Sigmoid colon (tissue), 7 donors: ENCODE measurements at places on chromosomes 3 and 15. TPM values are rescaled to one million over a fixed set of nuclear protein-coding genes. Genes with fewer than 3 reads are reported as not detected.
A peak's percentile ranks its signal among the peaks of the same experiment; 100 is the strongest.

GRCh38 chr3:12891985-12892839 lies 50.8 kb upstream of the RPL32 start:
- peak overlapping the region; percentile 20 for H3K4me3 ChIP-seq
- H3K36me3 ChIP-seq: no peaks in the 10 kb centered on the region
- peaks cover 18% of the 10 kb centered on the region for H3K4me1 ChIP-seq
- DNase-seq: no peak

The FBN1 gene
- total RNA-seq: 63.4 TPM

- H3K4me1 ChIP-seq: no peaks in the 10 kb centered on the region
- no peak for DNase-seq
Measured at GRCh38 chr3:71859123-71859519, 74.2 kb upstream of the PROK2 start.

DNA sequence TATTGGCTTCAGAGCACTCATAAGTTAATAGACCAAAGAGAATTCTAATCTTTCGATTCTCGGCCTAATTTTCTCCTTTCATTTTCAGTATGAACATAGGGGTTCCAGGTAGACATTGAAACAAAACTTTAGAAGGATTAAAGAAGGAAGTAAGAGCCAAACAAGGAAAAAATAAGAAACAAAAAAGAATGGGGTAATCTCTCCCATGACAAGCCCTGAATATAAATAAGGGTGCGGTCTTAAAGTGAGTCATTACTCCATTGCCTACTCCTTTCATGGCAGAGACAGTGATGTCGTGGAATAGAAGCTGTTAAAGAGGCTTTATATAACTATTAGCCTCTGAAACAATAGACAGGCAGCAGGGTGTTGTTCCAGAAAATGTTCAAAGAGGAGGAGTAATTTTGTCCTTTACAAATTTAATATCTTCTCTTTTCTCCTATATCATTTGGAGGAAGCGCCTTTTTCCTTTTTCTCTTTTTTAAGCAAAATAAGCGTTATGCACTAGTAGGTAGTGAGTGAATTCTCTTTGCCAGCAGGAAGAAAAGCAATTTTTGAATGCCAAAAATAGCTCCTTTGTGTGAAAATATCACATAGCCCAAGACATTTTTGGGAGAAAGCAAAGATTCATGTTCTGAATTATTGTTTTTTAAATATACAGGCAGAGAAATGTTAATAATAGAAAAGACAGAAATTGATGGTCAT lies 607.9 kb upstream of the KCNMB2 start:
- DNase-seq: no peak
- H3K27ac ChIP-seq: peak overlapping the region; percentile 37
- H3K27me3 ChIP-seq: no peaks in the 10 kb centered on the region
- peaks cover 6% of the 10 kb centered on the region for H3K4me1 ChIP-seq
- no peak overlapping the region for H3K4me3 ChIP-seq
- no peaks in the 10 kb centered on the region for H3K36me3 ChIP-seq

The CYFIP1 gene
- total RNA-seq: 99.6 TPM

- H3K36me3 ChIP-seq: no peaks in the 10 kb centered on the region
- no peak overlapping the region for H3K27ac ChIP-seq
- no peaks in the 10 kb centered on the region for H3K27me3 ChIP-seq
- no peaks in the 10 kb centered on the region for H3K4me1 ChIP-seq
Measured at GRCh38 chr3:102018551-102018950, 169.2 kb downstream of the NFKBIZ start.

The KNL1 gene
- total RNA-seq: 0.36 TPM

The SQOR gene
- 67.1 TPM for total RNA-seq
